ENCODE measurements at places on chromosomes 1 and 21.

DNA sequence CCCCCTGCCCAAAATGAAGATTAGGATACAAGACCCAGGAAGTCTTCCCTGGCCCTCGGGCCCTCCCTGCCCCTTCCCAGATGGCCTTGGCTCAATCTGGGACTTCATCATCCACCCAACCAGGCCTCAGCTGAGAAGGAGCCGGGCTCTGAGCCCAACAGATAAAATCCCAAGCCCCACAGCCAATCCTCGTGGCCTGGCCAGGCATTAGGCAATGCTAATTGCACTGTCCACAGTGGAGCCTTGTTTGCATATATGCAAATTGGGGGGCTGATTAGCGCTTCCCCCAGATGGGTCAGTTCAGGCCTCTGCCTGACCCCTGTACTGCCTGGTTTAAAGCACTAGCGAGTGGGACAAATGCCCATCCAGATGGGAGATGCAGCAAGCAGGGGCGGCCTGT, 34.9 kb downstream of the IGSF21 start:
- peak; percentile 69 for DNase-seq

GRCh38 chr1:37474697-37475379, 458 bp downstream of the ZC3H12A start:
- no peak for DNase-seq

GRCh38 chr1:100597784-100598183, 59.8 kb downstream of the GPR88 start:
- no peak for DNase-seq

GRCh38 chr1:168535536-168535935, 8.3 kb downstream of the XCL2 start:
- DNase-seq: no peak

GRCh38 chr1:48610628-48611542, 138.9 kb upstream of the SPATA6 start:
- no peak for DNase-seq

DNA sequence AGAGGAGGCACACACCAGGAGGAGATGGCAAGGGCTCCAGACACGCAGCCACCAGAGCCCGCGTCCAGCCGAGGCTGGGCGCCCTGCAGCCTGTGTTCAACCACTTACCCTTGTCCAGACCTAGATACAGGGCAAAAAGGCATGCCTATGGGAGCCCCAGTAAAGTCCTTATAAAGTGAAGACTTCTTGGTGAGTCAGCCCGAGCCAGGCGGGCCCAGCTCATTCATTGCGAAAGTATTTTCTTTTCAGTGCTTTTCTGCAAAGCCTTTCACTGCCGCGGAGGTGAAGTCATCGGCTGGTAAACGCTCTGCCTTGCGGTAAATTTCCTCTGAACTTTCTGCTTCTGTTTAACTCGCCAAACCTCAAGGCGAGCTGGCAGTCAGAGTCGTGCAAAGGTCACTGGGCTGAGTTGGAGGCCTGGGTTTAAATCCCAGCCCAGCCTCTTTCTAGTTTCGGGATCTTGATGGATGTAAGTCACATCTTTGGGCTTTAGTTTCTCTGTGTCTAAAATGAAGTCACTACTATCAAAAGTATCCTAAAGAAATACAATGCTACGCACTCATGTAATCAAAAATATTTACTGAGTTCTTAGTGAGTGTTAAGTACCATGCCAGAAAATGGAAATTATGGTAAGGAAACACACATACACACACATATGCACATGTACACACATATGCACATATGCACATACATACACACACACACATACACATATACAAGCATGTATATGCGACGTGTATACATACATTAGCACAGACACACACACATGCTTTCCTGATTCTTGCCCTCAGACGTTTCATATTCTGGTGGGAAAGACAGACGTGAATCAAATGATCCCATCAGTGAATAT, 54.7 kb upstream of the IFFO2 start:
- peak; percentile 45 for DNase-seq

DNA sequence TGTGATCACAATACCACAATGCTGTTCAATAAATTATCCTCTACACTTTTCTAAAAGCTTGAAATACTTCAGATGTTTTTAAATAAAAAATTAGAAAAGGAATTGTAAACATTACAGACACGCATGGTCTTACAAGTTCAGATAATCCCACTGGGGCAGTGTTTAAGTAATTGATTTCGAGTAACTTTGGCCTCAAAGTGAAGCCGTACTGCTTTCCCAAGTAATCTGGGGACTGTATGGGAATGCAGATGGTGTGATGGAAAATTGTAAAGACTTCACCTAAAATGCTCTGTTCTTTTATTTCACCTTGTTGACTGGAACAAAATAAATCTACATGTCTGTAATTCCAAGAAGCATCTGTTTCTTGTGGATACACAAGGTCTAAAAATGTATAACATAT, 401.7 kb upstream of the LYPLAL1 start:
- DNase-seq: no peak

DNA sequence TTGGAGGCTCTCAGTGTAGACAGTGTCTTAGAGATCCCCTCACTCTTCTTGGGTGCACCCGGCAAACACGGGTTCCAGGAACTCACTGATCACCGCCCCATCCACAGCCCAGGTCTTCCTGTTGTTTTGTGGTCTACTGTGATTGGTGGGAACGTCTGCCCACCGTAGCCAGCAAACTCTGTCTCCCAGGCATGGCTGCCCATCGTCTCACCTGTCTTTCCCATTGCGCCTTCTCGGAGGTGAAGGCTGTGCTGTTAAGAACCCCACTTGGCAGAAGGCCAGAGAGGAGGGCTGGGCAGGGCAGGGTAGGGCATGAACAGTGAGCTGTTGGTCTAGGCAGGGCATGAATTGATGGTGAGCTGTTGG, 14.1 kb upstream of the KCNA2 start:
- DNase-seq: no peak

DNA sequence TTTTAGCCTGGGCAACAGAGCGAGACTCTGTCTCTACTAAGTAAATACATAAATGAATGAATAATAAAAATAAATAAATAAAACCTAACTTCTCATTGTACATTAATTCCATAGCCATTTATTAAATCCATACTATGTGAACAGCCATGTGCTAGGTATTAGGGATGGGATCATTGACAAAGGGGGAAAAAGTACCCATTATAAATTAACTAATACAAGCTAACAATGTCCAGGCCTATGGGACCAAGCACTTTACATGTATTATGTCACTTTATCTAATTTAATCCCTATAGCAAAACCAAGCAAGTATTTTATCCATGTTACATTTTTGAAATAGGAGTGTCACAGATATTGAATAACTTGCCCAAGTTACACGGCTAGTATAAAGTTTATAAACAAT, 2.6 kb upstream of the CDC7 start:
- no peak for DNase-seq

GRCh38 chr21:44854391-44854663, 19.2 kb downstream of the PTTG1IP start:
- no peak for DNase-seq

Measured in cerebellar cortex (tissue), 1 donor.